Activated CD8-positive, alpha-beta memory T cell treated with anti-CD3 and anti-CD28 coated beads for 48 hours (primary cell): ENCODE measurements at places on chromosomes 11 and 22.

DNA sequence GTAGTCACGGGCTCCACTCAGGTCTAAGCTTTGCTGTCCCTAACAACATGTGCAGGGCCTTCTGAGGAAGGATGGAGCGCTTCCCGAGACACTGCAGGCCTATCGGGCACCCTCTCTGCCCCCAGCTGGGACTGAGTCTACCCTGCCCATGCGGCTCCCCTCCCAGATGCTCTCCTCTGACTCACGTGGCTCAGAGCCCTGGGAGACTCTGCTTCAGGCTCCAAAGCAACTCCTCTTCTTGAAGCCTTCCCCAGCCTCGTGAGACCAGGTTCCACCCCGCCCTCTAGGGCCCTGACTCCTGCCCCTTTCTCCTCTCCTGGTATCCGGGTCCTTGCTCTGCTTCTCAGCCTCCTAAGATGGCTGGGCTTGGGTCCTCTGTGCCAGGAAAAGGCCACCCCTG is 28.4 kb upstream of the ARFGAP3 start:
- no peak for DNase-seq

GRCh38 chr11:12800032-12800671 is 125.9 kb downstream of the TEAD1 start:
- DNase-seq, result no peak

DNA sequence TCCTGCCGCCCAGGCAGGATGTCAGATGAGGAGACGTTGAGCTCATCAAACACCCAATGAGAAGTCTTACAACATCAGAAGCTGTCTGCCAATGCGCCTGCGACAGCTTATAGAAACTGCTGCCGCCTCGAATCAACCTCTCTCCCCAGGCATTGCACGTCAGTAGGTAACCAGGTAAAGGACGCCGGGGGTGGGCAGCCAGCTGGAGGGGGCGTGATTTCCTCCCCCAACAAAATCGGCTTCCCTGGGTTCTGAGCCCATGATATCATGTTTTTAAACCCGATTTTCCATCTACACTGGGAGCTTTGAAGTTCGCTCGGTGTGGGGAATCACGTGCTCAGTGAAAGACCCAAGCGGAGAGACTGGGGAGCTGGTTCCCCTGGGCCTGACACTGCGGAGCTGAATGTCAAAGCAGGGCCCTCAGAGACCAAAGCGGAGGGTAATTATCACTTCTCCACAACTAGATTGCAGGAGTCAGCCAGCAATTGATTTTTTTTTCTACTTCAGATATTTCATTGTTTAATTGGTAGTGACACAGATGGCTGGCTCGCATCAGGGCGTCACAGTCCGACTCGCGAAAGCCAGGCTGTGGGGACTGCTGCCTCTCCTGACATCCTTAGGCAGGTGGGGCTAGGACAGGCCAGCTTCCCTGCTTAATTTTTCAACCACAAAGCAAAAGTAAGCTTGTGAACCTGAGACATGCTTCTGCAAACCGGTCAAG is 15.4 kb downstream of the FAM83F start:
- DNase-seq, result no peak

DNA sequence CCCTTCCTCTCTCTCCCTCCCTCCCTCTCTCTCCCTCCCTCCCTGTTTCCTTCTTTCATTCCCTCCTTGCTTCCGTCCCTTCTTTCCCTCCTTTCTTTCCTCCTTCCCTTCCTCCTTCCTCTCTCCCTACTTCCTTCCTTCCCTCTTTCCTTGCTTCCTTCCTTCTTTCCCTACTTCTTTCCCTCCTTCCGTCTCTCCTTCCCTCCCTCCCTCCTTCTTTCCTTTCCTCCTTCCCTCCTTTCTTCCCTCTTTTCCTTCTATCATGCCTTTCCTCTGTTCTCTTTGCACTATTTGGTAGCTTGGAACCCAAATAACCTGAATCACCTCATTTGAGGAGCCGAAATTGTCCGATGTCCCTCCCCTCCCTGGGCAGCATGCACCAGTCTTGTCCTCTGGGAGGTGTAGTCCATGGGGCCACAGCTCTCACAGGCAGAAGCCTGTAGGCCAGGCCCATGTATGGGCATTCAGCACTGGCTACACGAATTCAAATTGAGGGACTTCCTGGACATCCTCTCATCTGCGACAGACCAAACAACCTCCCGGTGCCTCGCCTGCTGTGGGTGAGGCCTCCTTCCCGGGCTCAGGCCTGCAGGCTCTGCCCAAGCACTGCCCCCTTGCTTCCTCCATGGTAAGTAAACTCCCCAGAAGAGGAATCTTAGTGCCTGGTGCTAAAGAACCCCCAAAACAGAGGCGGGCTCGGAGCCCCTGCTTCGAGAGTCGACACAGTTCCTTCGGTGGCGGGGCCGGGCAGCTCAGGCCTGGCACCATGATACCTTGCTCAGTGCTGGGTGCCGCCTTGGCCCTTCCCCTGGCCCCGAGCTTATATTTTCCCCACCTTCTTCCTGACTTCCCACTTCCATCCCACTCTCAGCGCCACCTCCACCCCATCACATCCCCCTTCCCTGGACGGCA is 454.1 kb upstream of the CADM1 start:
- DNase-seq, result no peak

DNA sequence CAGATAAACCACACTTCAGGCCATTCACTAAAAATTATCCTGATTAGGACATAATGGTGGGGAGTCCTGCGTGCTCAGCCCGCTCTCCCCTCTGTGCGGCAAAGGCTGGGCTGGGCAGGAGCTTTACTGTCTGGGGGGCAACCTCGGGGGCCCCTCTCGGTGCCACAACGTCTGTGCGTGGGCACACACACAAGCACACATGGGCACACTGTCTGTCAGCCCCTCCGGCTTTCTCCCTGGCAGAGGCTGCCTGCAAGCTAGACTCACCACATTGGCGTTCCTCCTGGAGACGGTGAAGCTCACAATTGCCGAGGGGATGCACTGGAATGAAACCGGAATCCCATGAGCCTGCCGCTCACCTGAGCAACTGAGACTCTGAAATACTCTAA is 5.2 kb downstream of the MLC1 start:
- no peak for DNase-seq

DNA sequence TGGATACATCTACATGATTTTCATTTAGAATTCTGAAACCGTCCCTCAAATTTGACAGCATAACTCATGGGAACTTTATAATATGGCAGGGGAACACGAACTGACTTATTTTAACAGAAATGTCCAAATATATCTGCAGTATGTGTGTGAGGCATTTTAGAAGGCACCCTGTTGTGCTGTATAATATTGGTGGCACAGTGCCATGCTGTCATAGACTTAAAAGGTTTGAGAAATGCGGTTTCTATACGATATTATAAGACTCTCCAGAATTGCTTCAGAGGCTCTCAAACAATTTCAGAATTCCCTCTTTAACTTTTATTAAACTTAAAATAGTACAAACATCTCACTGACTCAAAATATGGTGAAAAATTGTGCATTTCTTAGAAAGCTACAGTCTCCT is 181.6 kb downstream of the MSANTD4 start:
- no peak for DNase-seq

DNA sequence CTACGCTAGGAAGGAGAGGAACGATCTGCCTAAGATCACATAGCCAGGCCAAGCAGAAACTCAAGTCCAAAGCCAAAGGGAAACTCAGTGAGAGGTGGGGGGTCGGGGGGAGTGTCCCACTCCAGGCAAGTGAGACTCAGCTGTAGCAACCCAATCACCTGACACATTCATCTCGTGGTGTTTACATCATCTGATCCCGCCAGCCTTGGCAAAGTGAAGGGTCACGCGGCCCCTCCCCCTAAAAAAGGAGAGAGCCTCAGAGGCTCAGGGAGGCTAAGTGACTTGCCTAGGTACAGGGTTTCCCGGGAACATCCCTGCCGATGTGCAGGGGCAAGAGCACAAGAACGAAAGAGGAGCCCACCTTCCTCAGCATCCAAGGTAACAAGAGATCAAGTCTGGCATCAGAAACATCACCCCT is 21.5 kb downstream of the MYH9 start:
- DNase-seq, result no peak

- peak; percentile 79 for DNase-seq
Measured at GRCh38 chr11:65454696-65455456, 32.3 kb downstream of the NEAT1 start.

DNA sequence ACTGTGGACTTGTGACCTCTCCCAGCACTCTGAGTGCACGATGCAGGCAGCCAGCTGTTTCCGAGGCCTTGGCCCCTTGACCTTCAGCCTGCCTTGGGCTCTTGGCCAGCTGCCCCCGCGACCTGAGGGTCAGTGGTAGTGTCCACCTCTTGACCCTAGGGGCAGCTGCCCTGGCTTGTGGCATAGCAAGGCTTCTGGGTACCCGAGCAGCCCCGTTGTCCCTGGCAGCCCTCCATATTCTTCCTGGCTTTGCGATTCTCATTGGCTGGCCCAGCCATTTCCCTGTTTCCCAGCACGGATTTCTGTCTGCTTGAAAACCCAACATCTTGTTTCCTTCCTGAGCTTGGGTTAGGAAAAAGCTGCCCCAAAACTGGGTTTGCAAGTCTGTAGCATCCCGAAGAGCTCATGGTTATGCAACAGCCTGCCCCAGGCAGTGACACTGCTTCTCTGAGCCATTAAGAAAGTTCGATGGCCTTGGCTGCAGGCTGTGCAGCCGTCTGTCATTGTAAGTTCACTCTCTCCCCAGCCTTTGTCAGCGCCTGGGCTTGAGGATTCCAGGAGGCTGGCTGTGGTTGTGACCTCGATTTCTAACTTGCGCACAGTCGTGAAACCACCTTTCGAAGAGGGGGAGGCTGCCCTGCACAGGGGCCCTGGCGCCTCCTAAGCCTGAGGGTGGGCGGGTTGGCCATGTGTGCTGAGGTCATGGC is 48.8 kb downstream of the FBLN1 start:
- no peak for DNase-seq

- no peak for DNase-seq
Measured at GRCh38 chr11:132312701-132313111, 942.3 kb downstream of the NTM start.
